ENCODE measurements at places on chromosomes 2 and 18. TPM values are rescaled to one million over a fixed set of nuclear protein-coding genes. Genes with fewer than 3 reads are reported as not detected.

The CAPN10 gene
- total RNA-seq, result 40.5 TPM

DNA sequence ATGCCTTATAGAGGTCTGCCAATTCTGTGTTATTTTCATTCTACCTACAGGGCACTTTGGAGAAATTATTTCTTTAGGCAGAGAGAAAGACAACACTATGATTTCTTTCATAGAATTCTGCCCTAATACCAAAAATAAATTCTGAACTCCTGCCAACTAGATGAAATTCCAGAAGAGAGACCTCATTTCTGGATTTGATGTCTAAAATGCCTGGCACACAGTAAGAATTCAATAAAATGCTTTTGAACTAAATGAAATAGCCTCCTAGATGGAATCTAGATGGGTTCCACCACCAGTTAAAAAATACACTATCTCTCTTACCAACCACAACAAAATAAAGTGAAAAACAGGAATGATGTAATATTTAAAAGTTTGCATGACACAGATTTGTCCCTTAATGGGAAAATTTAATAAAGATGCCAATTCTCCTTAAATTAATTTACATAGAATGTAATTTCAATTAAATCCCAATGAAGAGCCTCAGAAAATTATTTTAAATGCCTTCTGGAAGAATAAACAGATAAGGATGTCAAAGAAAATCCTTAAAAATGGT, 75.0 kb downstream of the OSBPL1A start:
- DNase-seq, result no peak

The SERPINB4 gene
- not detected for total RNA-seq

The BMP10 gene
- total RNA-seq, result not detected

Measured in activated CD4-positive, alpha-beta T cell treated with anti-CD3 and anti-CD28 coated beads, Interleukin-2, amount 10 ng/mL, durations not matched to agents 7 days and 5 days (primary cell).